Activated naive CD4-positive, alpha-beta T cell treated with anti-CD3 and anti-CD28 coated beads for 36 hours (primary cell): ENCODE measurements at places on chromosomes 13 and 19. TPM values are rescaled to one million over a fixed set of nuclear protein-coding genes. Genes with fewer than 3 reads are reported as not detected.

DNA sequence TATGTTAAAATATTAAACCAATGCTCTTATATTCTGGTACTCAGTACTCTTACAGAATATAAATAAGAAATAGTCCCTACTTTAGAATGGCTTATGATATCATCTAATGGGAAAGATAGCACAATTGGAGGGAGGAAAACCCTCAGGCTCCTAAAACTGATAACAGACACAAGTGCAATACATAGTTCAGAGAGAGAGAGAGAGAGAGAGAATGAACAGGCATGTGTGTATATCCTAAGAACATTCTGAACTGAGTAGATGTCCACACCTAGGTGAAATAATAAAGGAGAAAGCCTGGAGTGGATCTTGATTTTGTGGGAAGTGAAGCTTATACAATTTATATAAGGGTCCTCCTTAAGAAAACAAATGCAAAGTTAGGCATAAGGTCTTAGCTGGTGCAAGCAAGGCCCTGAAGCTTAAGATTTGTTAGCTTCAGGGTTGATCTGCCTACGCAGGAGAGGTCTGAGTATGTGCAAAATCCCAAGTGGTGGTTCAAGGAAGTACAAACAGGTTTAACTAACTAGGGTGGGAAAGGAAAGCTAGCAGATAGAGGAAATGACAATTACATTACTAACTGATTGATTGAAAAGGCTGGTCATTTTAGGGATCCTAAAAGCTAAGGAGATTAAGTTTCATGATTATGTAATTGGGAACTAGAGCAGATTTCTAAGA, 53.3 kb downstream of the SOX21 start:
- no peaks in the 10 kb centered on the region for H3K36me3 ChIP-seq
- H3K4me3 ChIP-seq: no peak overlapping the region
- H3K27ac ChIP-seq: no peak overlapping the region
- peaks cover 38% of the 10 kb centered on the region for H3K4me1 ChIP-seq
- peaks cover 16% of the 10 kb centered on the region for H3K27me3 ChIP-seq

- no peak overlapping the region for H3K27ac ChIP-seq
- H3K4me1 ChIP-seq: no peaks in the 10 kb centered on the region
- H3K4me3 ChIP-seq: no peak overlapping the region
- peaks cover 6% of the 10 kb centered on the region for H3K27me3 ChIP-seq
- no peak for DNase-seq
- H3K36me3 ChIP-seq: no peaks in the 10 kb centered on the region
Observed at GRCh38 chr13:100887729-100888151, 213.1 kb upstream of the TMTC4 start.

GRCh38 chr13:43077461-43077860, 54.1 kb downstream of the DNAJC15 start:
- peaks cover 36% of the 10 kb centered on the region for H3K4me1 ChIP-seq
- DNase-seq: no peak
- H3K4me3 ChIP-seq: no peak overlapping the region
- H3K27ac ChIP-seq: no peak overlapping the region

- no peak overlapping the region for H3K27ac ChIP-seq
- H3K4me1 ChIP-seq: no peaks in the 10 kb centered on the region
- H3K27me3 ChIP-seq: no peaks in the 10 kb centered on the region
- no peak for DNase-seq
Observed at GRCh38 chr13:74696148-74696922, 562.1 kb upstream of the KLF12 start.

DNA sequence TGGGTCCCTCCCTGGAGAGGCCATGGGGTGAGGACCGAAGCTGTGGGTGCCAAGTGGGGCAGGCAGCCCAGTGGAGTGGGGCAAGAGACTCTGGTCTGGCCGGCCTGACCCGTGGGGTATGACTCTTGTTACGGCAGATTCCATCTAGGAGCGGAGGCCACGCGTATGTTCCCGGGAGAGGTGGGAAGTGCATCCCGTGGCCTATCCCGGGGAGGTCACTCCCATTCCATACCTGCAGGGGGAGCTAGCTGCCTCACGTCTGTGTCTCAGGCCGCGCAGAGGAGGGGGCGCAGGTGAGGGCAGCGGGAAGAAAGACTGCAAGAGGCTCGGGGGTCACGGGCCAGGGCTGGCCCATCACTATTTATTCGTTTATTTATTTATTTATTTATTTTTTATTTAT, 4.9 kb downstream of the CSNK1G2 start:
- peak; percentile 52 for DNase-seq
- peak overlapping the region; percentile 16 for H3K27ac ChIP-seq
- H3K4me1 ChIP-seq: peaks cover 36% of the 10 kb centered on the region

GRCh38 chr13:51524312-51524711, 60.0 kb upstream of the WDFY2 start:
- H3K4me1 ChIP-seq: peaks cover 5% of the 10 kb centered on the region
- H3K27ac ChIP-seq: no peak overlapping the region
- DNase-seq: no peak
- no peaks in the 10 kb centered on the region for H3K36me3 ChIP-seq
- no peak overlapping the region for H3K4me3 ChIP-seq

- H3K27ac ChIP-seq: no peak overlapping the region
- H3K27me3 ChIP-seq: peaks cover 19% of the 10 kb centered on the region
- no peak overlapping the region for H3K4me3 ChIP-seq
- no peaks in the 10 kb centered on the region for H3K4me1 ChIP-seq
- no peak for DNase-seq
Observed at GRCh38 chr13:27813826-27814225, 21.5 kb downstream of the GSX1 start.

DNA sequence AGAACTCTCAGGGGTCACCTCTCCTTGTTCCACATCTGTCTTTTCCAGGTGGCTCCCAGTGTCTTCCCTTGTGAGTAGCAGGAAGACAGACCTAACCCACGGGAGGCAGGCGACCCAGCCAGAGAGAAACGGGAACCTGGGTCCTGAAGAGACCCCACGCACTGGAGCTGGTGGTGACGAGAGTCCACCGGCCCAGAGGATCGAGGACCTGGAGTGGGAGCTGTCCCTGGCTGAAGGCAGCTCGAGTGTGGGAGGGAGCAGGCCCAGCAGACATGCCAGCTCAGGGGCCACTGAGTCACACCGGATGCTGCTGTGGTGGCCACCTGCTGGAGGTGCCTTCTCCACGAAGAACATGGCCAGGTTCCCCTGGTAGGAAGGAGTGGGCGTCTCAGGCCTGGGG, 66.5 kb upstream of the ATP12A start:
- peaks cover 17% of the 10 kb centered on the region for H3K4me1 ChIP-seq
- no peaks in the 10 kb centered on the region for H3K27me3 ChIP-seq
- H3K36me3 ChIP-seq: no peaks in the 10 kb centered on the region

DNA sequence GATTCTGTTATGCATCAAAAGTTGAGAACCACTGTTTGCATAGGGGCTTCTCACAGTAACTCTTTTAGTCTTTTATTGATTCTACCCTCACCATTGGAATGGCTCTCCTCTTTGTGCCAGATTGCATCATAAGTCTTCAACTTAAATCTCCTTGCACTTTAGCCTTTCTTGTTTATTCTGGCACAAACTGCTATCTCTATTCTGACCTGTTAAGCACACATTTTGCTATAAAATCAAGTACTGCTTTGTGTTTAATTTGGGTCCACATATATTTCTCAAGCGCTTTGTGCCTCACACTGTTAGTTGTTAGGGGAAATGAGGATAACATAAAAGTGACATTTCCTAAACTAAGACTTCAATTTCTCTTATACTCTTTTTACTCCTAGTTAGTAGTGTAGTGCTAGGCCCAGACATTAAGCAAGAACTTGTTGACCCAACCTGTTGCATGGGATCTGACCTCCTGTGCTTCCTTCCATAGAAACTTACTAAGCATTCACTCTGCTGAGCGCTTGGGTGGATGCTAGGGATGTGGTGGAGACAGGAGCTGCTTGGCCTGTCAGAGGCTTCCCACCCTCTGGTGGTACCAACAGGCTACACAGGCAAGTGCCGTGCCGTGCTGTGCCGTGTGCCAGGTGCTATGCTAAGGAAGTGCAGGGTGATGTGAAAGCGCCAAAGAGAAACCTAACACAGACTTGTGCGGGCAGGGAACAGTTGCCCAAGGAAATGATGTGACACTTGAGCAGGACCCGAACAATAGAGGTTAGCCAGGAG, 1.2 kb downstream of the UTP14C start:
- no peak for DNase-seq
- peaks cover 11% of the 10 kb centered on the region for H3K4me1 ChIP-seq
- no peak overlapping the region for H3K27ac ChIP-seq
- peaks cover 82% of the 10 kb centered on the region for H3K36me3 ChIP-seq

DNA sequence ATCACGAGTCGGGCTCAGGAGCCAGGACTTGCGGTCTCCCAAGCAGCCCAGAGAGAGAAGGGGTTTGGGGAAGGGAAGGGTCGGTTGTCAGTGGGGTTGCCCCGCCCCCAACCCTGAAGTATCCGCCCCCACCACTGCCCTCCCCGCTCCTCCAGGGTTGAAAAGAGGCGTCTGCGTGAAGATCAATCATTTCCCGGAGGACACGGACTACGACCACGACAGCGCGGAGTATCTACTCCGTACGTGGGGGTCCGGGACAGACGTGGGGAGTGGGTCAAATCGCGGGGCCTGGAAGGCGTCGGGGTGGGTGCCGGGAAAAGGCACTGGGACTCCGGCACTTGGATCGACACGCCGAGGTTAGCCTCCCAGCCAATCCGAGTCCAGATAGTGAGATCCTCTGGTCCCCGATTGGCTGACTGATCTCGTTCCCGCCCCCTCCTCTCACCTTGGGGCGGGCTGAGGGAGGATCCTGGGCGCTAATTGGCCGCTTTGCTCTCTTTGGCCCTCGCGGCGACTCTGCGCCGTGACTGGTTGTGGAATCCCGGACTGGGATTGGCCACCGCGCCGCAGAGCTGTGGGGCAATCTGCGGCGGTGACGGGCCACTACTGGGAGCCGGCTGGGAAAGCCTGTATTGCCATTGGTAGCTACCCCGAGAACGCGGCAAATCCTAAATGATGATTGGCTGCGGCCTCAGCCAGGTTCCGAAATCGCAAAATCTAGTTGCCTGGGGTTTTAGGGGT, 13.3 kb upstream of the CACNG6 start:
- DNase-seq: peak; percentile 47
- H3K27me3 ChIP-seq: peaks cover 56% of the 10 kb centered on the region
- H3K27ac ChIP-seq: no peak overlapping the region
- H3K4me3 ChIP-seq: peak overlapping the region; percentile 42

DNA sequence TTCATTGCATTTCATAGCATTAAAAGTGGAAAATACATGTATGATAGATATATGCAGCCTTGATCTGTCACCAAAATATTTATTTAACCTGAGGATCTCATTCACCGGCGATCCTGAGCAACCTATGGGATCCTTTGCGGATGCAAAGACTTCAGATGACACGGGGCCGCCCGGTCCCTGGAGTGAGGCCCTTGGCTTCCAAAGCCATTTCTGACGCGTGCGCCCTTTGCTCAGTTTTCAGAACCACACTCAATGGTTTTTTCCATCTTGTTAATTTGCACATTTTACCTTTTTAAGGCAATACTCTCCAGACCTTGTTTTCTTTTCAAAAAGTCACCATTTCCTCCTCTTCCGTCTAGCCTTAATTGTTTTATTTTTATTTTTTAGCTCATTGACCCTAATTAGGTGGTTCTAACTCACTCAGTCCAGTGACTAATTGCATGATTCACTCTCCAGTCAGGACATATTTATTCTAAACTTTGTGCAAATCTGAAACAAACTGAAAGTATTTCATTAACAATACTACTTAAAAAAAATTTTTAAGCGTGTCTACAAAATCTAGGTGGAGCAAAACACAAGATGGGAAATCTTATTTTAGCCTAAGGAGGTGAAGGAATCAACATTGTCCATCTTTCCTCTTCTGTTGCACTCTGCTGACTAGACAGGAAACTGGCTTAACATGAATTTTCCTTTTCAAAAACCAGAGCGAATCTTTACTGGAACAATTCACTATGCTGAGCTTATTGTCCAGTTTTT, 47.9 kb downstream of the COL4A1 start:
- no peak overlapping the region for H3K27ac ChIP-seq
- no peak for DNase-seq
- no peak overlapping the region for H3K4me3 ChIP-seq

GRCh38 chr13:111215081-111216047, 100.3 kb downstream of the ARHGEF7 start:
- no peak overlapping the region for H3K27ac ChIP-seq
- DNase-seq: no peak
- no peak overlapping the region for H3K4me3 ChIP-seq
- H3K27me3 ChIP-seq: no peaks in the 10 kb centered on the region

DNA sequence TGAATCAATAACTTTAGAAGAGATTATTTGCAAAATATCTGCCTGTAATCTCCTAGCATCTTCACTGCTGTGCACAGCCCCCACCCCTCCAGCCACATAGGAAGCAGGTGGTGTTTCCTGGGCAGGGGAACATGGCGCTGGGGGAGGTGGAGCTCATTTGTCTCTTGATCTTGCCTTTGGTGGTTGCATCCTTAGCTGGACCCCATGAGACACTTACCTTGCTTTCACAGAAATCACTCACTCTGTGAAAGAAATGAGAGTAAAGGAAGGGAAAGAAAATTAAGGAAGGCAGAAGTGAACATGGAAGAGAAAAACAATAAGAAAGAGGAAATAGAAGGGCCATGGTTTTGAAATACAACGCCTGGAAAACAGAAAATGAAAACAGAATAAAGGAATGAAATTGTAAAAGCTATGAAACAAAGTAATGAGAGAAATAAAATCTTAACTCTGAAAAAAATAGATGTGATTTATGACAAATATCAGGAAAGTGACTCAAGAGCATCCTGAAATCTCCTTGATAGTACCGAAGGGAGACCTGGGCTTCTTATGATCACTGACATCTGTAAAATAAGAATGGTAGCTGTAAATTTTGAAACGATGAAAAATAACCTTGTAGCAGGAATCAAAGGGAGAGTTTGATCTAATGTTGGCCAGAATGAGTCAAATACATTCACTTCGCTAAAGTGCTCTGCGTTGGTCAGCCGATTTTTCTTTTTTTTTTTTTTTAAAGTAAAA, 17.2 kb upstream of the RNASEH2B start:
- peak overlapping the region; percentile 47 for H3K4me3 ChIP-seq
- peaks cover 38% of the 10 kb centered on the region for H3K4me1 ChIP-seq
- peak overlapping the region; percentile 70 for H3K27ac ChIP-seq

The TNNT1 gene
- total RNA-seq: not detected

The TSC22D1 gene
- 8.8 TPM for total RNA-seq

The ECSIT gene
- 42.6 TPM for total RNA-seq

The MED29 gene
- 18.0 TPM for total RNA-seq
